ENCODE measurements at places on chromosomes 12 and 14.

GRCh38 chr14:102802834-102803523 lies 25.7 kb downstream of the TRAF3 start:
- DNase-seq: no peak

DNA sequence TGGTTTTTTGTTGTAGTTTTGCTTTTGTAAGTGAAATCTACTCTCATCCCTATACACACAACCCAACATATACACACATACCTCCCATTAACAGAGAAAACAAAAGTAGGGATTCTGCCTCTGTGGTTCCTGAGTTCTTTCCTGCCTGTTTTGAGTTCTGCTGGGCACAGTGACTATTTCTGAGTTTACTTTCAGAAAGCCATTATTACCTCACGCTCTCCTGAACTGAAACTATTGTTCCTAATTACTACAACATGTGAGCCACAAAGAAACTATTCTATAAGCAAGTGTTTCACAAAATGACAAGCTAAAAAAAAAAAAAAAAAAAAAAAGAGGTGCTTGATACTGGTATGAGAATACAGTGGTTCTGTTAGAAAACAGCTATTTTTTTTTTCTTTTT lies 110.9 kb downstream of the ALG10B start:
- no peak for DNase-seq

DNA sequence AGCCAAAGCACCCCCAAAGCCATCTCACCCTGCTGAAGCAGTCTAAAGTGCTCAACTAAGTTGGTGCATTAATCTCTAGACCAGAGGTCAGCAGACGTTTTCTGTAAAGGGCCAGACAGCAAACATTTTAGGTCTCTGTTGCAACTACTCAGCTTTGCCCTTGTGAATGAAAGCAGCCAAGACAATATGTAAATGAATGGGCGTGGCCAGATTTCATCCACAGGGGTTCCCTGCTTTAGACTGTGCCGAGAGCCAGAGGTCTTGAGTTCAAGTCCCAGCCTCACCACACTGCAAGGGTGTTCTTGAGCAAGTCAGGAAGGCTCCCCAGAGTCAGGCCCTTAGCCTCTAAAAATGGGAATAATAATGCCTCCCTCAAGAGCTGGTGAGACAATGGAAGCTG lies 166.2 kb downstream of the CHST11 start:
- no peak for DNase-seq

GRCh38 chr14:103378038-103378854 lies 7.0 kb upstream of the MARK3 start:
- DNase-seq: no peak

DNA sequence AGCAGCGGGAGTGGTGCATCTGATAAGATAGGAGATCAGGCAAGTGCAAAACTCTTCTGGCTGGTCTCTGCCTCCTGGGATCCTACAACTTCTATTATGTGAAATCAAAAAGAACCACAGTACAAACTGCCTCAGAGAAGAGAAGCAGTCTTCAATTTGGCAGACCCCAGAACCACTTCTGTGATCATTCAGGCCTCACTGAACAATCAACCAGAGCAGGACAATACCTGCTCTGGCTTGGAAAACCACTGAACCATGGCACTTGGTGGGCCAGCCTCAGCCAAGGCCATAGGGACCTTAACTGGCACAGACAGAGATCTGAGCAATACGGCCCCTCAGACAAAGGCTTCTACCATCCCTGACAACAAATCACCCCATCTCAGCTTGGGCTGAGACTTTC lies 103.0 kb downstream of the NDUFA12 start:
- no peak for DNase-seq

DNA sequence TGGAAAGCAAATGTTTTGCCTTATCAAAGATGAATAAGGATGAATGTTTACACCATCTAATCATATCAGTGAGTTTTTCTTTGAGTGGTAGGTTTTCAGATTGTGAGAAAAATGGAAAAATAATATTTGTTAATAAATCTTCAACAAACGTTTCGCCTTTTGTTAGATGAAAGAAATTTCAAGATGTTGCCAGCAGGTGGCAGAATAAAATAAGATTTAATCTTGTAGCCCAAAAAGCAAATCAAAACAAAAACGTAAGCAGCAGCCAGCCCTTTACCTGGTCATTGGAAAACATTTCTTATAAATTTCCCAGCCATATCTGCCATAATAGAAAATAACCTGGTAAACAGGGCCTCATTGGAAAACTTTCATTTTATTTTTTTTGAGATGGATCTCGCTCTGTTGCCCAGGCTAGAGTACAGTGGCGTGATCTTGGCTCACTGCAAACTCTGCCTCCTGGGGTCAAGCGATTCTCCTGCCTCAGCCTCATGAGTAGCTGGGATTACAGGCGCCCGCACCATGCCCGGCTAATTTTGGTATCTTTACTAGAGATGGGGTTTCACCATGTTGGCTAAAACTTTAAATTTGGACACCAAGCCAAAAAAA lies 15.4 kb upstream of the TMEM120B start:
- peak; percentile 63 for DNase-seq

DNA sequence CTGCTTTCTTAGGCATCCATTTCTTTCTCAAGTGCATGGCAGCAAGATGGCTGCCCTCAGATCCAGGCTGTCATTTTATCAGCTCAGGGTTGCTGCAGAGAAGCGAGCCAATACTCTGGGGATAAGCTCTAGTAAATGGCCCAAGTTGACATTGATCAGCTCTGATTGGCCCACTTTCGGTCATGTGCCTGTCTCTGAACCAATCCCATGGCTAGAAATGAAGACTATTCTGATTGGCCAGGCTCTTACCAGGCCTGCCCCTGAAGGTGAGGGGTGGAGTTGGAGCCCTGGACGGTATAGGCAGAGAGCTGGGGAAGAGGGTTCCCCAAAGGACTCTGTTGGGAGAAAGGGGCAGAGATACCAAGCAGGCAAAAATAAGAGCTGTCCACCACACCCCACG lies 41.4 kb downstream of the MYO1H start:
- DNase-seq: no peak

GRCh38 chr14:99609245-99610170 lies 5.5 kb upstream of the CCDC85C start:
- DNase-seq: no peak

DNA sequence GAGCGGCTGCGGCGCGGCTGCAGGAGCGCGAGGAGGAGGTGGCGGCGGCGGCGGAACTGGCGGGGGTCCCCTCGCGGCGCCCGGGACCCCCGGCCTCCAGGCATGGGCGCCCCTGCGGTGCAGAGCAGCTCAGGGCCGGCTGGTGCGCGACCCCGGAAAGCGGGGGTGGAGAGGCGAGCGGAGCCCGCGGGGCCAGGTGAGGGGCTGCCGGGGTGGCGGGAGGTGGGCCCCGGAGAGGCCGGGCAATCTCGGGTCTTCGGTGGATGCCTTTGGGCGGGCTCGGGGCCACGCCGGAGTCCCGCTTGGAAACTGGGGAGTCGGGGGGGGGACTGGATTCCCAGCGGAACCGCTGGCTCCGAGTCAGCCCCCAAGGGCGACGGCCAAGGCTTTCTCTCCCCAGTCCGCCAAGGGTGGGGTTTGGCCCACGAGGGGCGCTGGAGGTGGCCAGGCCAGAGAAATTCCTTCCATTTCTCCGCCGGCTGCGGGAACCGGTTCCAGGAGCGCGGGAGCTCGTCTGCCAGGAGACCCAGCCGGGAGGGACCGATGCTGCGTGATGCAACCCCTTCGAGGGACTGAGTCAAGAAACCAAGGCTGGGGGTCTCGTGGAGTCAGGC lies 13.9 kb upstream of the NR4A1 start:
- peak; percentile 15 for DNase-seq

GRCh38 chr14:24037658-24038037 lies 14.2 kb upstream of the CARMIL3 start:
- peak; percentile 75 for DNase-seq

DNA sequence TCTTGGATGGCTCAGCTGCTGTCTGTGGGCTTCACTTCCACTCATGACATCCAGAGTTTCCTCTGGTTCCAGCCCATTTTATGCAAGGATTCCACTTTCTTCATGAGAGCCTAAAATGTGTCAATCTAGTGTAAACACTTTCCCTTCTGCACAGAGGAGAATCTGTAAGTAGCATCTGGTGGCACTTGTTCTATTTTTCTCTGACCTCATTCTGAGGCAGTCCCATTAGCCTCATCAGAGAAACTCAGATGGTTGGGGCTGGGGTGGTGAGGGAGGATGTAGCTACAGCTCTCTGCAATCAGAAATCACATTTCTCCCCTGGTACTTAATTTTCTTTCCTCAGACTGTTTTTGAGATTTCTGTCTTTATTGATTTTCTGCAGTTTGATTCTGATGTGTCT lies 81.6 kb downstream of the PRMT8 start:
- DNase-seq: no peak
